ENCODE measurements at places on chromosomes 4 and X.

GRCh38 chr4:184362396-184362795, 112.0 kb downstream of the IRF2 start:
- DNase-seq = no peak

DNA sequence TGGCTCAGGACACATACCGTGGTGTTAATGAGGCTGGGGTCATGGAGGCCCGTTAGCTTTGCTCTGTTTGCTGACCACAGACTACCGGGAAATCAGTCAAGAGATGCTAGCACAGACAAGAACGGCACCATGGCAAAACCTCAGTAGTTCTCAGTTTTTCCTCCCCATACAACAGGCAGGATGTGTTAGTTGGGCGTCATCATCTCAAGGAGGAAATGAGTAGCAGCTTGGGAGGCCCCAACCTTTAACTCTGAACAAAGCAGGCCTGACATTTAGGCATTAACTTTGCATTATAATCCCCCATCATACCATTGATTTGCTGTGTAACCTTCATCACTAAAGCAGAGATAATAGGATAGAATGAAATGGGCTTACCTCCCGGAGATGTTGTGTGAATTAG, 714.2 kb downstream of the RPA4 start:
- DNase-seq = no peak

GRCh38 chrX:10142041-10142599, 14.7 kb upstream of the CLCN4 start:
- no peak for DNase-seq

- DNase-seq = no peak
Observed at GRCh38 chr4:185950891-185951290, 118.1 kb upstream of the TLR3 start.

GRCh38 chr4:152480901-152481300, 55.0 kb downstream of the FBXW7 start:
- DNase-seq = no peak

DNA sequence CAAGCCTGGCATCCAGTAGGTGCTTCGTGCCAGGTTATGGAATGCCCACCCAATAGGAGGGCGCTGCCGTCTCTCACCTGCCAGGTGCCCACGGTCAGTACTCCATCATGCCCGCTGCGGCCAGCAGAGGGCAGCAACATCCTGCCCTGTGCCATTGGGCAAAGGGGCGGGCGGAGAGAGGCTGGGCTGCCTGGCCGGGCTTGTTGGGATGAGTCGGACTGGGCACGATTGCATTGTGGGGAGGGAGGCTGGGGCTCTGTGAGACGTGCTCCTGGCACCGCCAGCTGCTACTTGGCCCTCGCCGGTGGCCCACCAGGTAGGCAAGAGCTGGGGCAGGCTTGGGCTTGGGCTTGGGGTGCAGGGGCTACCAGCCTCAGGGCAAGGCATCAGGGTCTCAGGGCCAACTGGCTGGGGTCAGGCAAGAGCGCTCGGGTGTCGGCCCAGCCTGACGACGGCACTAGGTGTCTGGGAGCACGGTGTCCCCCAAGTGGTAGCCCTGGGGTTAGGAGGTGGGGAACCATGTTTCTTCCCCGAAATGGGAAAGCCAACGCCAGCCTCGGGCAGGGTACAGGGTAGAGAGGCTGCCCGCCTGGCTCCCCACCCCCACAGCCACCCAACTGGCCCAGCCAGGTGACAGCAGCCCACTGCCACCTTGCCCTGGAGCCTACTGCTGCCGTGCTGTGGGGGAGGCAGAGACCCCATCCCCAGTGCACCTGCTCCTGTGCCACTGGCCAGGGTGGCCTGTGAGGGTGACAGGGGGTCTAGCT, at the start of gene PLXNB3:
Gene PLXNB3, plus strand, starts transcription at position 261 of the 767 bp plus-strand sequence. CDS start 1,287 bp downstream, outside the sequence.
- peak; percentile 56 for DNase-seq

- DNase-seq = no peak
Observed at GRCh38 chrX:110419512-110419911, 60.9 kb downstream of the RTL9 start.

DNA sequence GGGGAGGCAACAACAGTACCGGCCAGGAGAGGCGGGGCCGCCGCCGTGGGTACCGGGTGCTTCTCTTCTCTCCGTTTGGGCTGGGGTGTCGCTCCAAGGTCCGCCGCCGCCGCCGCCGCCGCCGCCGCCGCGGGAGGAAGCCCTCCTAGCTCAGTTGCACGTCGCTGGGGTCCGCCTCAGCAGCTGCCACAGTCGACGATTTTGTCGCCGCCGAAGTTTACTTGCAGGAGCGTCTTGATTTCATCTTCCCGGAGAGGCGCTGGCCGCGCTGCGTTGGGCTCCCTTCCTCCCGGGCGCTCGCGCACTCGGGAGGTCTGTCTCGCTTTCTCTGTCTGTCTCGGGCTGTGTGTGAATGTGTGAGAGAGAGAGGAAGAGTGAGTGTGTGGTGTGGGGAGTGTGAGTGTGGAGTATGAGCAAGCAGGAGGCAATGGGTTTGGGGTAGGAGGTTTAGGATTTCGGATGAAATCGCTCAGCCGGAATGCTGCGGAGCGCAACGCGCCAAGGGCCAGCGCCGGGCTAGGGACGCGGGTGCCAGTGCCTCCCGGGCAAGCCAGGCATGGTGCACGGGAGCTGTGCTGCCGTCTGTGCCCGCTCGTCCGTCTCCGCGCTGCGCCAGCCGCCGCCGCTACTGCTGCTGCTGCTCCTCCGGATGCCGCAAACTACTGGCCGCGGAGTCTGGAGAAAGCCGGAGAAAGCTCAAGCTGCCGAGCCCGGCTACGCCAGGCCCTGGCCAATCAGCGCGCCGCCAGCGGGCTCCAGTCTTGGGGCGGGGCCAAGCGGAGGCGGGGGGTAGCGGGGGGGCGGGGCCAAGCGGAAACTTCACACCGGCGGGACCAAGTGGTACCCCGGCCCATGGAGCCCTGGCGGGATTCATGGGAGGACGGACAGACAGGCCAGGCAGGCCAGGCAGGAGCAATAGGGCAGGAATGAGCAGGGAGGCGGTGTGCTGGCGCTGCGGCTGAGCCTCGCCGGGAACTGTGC, at the start of gene PCDH19:
Gene PCDH19, minus strand, starts transcription at position 664 of the 981 bp plus-strand sequence. CDS start 1,676 bp downstream, outside the sequence.
- DNase-seq = peak; percentile 21

DNA sequence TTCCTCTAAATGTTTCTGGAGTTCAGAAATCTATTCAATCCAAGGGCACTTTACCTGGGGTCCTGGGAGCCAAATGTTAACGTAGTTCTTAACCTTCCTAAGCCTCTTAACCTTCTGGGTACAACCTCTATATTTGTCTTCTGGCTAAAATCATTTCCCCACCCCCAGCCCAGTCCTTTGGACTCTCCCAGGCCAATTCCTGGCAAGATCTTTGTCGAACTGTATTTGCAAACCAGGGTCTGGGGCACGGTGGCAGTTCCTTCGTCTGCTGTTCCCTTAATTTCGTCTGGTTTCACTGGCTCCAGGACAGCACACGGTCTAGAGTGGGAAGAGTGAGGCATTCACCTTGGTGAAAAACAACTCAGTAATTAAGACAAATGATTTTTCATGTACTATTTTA, 811 bp upstream of the SLC25A5 start:
- no peak for DNase-seq

GRCh38 chr4:36388710-36389109, 107.3 kb downstream of the DTHD1 start:
- no peak for DNase-seq

DNA sequence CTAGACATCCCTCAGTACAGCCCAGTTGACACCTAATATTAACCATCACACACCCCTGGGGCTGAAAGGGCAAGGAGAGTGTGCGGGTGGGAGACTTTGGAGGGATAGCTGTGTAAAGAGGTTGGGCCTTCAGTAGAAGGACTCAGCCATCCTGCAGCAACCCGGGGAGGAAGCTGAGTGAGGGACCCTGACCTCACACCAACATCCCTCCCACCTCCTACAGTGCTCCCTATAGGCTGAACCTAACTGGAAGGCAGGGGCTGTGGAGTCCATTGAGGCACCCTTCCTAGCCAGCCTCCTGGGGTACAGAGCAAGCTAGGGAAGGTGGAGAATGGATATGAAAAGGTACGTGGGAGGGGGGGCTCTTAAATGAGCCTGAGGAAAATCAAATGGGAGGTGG, 276.3 kb downstream of the PTTG2 start:
- no peak for DNase-seq

DNA sequence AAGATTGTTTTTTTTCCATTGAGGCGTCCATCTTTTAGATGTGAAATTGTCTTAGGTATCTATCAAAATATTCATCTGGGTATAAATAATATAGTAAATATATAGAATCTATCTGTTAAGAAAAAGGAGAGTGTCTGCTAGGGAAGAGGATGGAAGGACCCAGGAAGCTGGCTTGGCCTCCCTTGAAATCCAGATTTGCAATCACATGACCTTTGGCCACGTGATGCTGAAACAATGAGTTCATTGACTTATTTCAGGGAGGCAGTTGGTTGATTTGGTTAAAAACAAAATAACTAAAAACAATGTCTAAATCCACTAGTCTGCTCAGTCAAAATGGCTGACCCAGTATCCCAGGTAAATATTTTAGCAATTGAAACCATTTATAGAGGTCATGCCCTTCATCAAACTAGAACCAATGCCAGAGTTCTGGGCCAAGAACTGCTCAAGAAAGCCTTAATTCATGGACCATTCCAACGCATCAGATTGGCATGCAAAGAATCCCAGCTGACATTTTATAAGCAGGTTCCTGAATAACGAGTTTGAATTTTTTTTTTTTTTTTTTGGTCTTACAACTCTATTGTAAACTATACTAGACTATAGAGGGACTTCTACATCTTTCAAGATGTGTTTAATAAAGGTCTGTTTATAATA, 172.7 kb downstream of the MID1 start:
- DNase-seq = no peak

- DNase-seq = no peak
Observed at GRCh38 chrX:2829469-2830246, 928 bp downstream of the GYG2 start.

DNA sequence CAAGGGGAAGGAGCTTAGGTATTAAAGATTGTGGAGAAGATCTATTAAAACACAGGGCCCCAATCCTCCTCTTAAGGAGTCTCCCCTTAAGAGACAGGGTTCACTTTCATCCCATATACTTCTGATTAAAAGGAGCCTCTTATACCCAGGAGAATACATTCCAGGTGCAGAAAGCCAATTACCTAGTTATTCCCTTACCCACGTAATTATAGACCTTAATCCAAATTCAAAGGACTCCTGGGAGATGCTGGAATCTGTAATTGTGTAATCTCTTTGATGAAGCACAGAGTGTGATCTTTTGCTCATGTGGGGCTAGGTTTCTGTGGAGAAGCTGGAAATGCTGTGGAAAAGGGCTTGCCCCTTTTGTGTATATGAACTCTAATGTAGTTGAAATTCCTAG, 1.4 kb upstream of the SEC24B start:
- no peak for DNase-seq

DNA sequence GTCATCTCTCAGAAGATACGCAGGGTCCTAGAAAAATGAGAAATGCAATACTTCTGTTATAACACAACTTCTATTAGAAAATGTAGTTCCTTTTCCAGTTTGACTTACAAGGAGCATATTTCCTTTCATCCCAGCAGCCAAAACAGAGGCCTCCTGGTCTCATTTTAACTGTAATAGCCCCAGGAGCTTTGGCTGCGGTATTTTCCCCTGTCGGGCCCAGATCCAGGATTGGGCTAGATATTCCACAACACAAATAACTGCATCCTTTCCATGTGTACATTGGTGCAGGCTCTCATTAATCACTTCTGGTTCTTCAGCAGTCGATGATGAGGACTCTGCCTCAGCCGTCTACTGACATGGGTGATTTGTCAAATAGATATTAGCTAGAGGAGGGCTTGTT, 166.1 kb downstream of the TENM3 start:
- DNase-seq = no peak

DNA sequence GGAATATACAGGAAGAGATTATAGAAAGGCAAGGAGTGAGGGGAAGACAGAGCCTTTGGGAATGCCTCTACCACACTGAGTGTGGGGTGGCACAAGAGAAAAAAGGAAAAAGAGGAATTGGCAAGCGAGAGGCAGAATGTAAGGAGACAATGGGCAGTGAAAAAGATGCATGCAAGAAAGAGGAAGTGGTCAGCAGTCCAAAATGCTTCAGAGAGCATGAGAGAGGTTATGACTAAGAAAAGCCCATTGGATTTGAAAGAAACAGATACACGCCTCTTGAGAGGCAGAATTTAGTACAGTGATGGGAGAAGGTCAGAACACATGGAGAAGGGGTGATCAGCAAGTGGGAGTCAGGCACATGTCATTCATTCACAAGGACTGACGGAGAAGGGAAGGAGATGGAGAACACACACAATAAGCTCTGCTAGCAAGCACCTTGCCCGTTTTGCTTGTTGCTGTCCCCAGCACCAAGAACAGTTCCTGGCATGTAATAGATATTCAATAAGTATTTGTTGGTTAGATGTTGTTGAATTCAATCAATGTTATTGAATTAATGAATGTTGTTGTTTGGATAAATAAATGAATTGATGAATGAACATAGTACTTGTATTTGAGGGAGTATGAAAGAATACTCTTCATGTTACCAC, 6.3 kb downstream of the DCHS2 start:
- no peak for DNase-seq

DNA sequence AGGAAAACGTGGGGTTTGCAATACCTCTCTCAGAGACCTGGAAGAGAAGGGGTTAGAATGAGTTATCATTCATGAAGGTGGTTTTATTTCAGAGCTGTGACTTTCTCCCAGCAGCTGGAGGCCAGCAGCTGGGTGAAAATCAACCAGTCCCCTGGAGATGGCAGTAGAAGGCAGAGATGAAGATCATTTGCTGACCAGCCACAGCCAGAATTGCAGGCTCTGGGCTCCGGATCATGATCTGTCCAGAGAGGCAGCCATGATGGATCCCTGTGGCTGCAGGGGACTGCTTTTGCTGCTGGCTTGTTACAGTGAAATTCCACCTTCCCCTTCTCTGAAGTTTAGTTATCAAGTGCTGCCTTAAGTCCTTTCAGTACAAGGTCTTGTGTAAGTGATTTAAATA, 46.9 kb upstream of the TAB3 start:
- DNase-seq = no peak

DNA sequence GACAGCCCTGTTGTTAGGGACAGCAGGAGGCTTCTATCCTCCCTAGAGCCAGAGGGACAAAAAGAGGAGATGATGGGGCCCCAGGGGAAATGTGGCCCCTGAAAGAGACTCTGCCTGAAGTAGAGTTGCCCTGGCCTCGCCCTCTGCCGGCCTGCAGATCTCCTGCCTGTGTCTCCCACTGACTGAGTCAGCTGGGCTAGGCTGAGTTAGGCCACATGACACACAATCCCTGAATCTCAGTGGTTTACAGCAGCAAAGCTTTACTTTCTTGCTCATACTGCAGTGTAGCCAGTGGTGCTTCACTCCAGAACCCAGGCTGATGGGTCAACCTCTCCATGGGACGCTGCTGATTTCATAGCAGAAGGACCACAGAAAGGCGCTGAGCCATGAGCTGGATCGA, 23.5 kb downstream of the DRD5 start:
- no peak for DNase-seq

GRCh38 chr4:71009890-71010588, 16.6 kb downstream of the DCK start:
- DNase-seq = no peak

GRCh38 chr4:30879855-30880598, 159.9 kb downstream of the PCDH7 start:
- no peak for DNase-seq

All from activated CD4-positive, alpha-beta T cell treated with anti-CD3 and anti-CD28 coated beads for 24 hours (primary cell).